T-helper 9 cell (primary cell): ENCODE measurements at places on chromosomes 2 and 18.

GRCh38 chr2:11071211-11071610 is 84.1 kb upstream of the SLC66A3 start:
- DNase-seq = no peak

GRCh38 chr2:30583204-30583749 is 136.2 kb downstream of the LCLAT1 start:
- DNase-seq = no peak

DNA sequence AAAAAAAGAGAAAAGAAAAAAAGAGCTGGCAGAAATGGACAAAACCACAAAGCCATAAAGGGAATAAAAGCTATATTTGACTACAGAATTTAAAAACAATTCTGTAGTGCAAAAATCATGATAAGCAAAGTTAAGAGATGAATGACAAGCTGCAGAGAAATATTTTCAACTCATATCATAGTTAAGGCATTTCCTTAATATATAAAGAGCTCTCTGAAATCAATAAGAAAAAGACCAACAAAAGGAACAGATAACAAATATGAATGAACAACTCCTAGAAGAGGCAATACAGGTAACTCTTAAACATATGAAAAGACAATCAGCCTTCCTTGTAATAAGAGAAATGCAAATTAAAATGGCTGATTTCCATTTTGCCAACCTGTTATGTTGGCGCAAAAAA is 26.2 kb downstream of the OTOF start:
- no peak for DNase-seq

DNA sequence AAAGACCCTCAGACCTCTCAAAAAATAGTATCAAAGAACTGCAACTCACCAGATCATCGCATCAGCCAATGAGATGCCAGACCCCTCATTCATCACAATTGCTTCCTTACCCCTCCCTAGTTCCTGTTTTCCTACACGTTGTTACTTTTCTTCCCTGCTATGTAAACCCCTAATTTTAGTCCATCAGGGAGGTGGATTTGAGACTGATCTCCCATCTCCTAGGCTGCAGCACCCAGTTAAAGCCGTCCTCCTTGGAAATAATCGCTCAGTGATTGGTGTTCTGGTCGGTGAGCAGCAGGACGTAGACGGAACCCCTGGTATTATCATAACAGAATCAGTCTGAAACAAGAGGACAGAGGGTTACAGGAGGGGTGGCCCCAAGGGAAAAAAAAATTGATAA is 44.0 kb upstream of the MAP4K4 start:
- DNase-seq = no peak
